NCI-H1417 (cell line): ENCODE measurements at places on chromosomes 11 and 22.

GRCh38 chr11:2193099-2193887 is 21.7 kb upstream of the TH start:
- no peak for DNase-seq

GRCh38 chr11:60955571-60955970 is 3.6 kb upstream of the SLC15A3 start:
- no peak for DNase-seq

DNA sequence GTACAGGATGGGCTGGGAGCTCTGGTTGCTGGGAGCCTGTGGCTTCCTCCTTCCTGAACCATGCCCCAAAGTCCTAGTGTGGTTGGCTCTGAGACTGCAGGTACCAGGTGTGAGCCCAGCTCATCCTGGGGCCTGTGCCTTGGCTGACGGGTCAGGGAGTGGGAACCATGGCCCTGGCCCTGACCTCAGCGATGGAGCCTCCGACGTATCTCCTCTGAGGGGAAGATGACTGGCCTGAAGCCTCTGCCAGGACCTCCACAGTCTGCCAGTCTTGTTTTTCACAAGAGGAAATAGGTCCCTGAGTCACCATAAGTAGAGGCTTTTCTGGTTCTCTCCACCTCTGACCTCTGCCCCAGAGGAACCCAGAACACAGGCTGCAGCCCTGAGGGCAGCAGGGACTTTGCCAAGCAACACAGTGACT is 3.4 kb downstream of the RCE1 start:
- no peak for DNase-seq

DNA sequence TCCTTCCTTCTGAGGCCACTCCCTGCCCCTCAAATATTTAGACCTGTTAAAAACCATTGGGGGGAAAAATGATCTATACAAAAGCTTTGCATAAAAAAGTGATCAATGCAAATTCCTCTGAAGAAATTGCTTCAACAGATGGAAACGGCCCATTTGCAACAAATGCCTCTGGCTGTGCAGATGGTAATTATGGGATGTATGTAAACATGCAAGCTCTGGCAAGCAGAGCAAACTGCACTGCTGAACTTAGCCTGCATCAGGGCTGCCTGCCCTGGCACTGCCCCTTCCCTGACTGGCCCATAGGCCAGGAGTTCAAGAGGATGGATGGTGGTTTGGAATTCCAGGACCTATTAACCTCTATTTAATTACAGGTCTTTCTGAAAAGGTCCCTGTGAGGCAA is 388.7 kb downstream of the MIAT start:
- DNase-seq = no peak

GRCh38 chr11:67254798-67255197 is 11.5 kb upstream of the GRK2 start:
- DNase-seq = no peak

DNA sequence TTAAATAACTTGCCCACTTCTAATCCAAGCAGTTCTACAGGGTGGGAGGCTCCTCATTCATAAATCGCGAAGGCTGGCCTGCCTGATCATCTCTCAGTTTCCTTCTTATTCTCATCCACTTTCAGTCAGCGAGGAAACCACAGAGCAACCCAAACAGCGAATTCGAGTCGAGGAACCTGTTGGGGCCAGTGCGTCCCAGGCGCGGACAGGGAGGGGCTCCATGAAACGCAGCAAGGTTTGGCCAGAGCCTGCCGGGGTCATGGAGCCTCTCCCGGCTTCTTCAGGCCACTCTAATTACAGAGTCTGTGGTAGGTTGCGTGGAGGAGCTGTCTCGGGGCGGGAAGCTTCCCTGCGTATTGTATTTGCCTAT is 741 bp upstream of the NAV2 start:
- DNase-seq = no peak

DNA sequence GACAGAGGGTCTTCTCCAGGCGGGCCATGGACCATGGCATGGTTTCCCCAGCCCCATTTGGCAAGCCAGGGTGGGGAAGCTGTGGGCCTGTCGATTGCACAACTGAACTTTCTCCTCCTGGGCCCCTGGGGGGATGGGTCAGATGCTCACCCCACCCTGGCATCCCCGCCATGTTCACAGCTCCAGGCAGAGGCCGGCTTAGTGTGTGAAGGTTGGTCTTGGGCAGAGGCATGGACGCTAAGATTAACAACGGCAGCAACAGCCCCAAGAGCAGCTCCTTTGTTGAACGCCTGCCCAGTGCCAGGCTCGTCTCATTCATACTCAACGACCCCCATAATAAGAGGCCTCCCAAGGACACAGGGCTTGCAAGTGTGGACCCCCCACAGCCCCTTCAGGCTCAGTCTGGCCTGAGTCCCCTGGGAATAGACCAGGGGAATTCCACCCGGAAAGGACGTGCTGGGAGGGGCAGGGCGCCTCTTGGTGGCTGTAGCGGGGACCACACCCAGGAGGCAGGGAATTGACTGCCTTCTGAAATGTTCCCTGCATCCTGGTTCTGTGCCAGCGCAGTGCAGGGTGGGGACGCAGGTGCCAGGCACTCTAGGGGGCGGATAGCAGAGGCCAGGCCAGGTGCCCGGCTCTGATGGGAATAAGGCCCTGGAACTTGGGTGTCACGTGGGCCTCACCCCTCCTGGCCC is 8.3 kb downstream of the TSPO start:
- no peak for DNase-seq

GRCh38 chr11:114604179-114604813 is 8.7 kb upstream of the NXPE4 start:
- no peak for DNase-seq
